Activated CD8-positive, alpha-beta memory T cell treated with anti-CD3 and anti-CD28 coated beads for 48 hours (primary cell): ENCODE measurements at places on chromosomes 11 and 22.

- no peak for DNase-seq
These were observed 2.0 kb upstream of the CASTOR1 start for GRCh38 chr22:30291058-30291892.

GRCh38 chr11:44351006-44351660, 41.2 kb upstream of the ALX4 start:
- no peak for DNase-seq

DNA sequence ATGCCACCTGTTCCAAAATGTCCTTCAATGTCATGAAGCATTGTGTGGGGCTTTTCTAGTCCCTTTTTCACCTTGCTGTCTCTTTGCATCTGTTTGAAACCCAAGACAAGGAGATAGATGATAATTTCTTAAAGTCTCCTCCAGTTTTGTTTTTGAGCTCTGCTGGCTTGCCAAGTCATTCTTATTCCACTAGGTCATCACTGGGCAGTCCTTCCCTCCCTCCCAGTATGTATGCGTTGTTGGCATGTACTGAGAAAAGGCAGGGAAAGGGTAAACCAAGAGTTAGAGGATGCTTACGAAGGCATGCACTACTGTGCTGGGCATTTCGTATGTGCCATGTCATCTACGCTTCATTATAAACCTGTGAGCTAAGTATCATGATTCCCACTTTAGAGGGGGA, 78.6 kb downstream of the PARVA start:
- no peak for DNase-seq

GRCh38 chr11:17077520-17078401, at the start of gene RPS13:
TSS of gene RPS13 (minus strand) at chr11:17077667. CDS start at chr11:17077641, 26 bp downstream.
- peak; percentile 83 for DNase-seq

GRCh38 chr22:35092406-35092805, 26.4 kb downstream of the ISX start:
- no peak for DNase-seq

DNA sequence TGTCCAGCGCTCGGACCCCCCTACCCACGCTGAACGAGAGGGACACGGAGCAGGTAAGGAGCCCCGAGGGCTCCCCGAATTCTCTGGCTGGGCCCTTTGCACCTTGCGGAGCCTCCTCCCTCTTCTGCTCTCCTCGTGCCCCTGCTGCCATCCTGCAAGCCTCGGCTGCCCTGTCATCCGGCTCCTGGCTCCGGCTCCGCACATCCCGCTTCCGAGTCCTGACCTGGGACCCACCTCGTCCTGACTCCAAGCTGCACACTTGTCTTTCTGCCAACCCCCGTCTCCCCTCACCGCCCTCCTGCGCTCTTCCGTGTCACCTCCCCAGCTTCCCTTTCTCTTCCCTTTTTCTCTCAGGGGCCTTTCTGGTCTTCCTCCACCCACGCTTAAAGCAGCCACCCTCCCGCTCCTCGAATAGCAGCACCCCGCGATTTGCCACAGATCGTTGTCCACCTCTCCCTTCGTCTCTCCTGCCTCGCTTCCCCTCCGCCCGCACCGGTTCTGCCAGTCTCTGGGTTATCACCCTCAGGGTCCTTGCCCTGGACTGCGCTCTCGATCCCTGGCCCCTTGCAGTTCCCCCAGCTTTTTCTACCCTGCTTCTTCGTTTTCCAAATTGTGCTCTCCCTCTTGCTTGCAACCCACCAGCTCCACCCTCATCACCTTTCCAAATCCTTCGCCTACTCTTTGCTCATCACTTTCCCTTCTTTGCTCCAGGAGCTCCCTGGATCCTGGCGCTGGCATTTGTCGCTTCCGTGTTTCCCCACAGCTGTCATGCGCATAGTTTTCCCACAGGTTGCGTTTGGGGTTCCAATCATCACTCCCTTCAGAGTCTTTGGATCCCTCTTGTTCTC, 822 bp downstream of the MARK2 start:
- no peak for DNase-seq

- DNase-seq, result no peak
These were observed 55.2 kb upstream of the UBASH3B start for GRCh38 chr11:122600290-122600689.

GRCh38 chr22:29574762-29575450, 6.0 kb downstream of the NIPSNAP1 start:
- no peak for DNase-seq

DNA sequence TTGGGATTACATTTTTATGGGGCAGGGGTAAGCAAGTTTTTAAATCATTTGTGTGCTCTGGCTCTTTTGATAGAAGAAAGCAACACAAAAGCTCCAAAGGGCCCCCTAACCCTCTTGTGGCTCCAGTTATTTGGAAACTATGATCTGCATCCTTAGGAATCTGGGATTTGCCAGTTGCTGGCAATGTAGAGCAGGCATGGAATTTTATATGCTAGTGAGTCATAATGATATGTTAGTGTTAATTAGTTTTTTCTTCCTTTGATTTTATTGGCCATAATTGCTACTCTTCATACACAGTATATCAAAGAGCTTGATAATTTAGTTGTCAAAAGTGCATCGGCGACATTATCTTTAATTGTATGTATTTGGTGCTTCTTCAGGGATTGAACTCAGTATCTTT, 10.1 kb downstream of the RAG1 start:
- no peak for DNase-seq

DNA sequence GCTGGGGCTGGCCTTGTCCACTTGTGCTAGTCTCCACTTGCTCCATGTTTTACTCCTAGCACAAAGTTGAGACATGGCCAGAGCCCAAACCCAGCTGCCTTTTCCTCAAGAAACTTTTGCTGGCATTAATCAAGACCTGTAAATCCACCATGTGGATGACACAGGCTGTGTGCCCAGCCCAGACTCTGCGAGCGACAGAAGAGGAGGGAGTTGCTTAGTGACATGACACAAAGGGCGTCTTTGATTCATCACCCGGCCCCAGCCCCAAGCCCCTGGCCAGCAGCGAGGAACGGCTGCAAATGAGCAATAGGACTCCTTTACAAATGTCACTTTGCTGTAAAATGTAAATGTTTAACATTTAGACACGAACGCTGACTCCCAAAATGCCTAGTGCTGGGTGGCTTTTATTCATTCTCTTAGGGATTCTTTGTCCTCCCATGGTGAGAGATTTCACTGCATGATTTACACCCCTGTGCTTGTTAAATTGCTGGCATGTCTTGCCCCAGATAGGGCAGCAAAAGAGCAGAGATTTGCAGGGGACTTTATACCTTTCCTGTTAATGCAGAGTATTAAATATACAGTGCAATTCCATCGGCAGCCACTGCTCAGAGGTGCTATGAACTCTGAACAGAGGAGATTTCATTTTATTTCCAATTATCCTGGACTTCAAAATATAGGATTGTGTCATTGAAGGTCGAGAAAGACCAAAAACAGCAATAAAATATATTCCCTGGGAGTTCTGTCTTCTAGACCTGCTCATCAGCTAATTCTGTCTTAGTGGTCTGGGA, 263.6 kb upstream of the NCAM1 start:
- DNase-seq, result no peak
